Cardiac atrium fibroblast (primary cell): ENCODE measurements at places on chromosomes 11 and 22. TPM values are rescaled to one million over a fixed set of nuclear protein-coding genes. Genes with fewer than 3 reads are reported as not detected.

The TSSK2 gene
- total RNA-seq, result not detected in 2 replicates

The GLB1L2 gene
- total RNA-seq, result 2.0 TPM in 1 of 2 replicates, not detected in the other

The MRGPRX3 gene
- total RNA-seq, result not detected in 2 replicates

The PEX26 gene
- 7.2 and 20.6 TPM in 2 replicates for total RNA-seq

The SAA4 gene
- not detected in 2 replicates for total RNA-seq
